ENCODE measurements at places on chromosomes 5 and 9.

DNA sequence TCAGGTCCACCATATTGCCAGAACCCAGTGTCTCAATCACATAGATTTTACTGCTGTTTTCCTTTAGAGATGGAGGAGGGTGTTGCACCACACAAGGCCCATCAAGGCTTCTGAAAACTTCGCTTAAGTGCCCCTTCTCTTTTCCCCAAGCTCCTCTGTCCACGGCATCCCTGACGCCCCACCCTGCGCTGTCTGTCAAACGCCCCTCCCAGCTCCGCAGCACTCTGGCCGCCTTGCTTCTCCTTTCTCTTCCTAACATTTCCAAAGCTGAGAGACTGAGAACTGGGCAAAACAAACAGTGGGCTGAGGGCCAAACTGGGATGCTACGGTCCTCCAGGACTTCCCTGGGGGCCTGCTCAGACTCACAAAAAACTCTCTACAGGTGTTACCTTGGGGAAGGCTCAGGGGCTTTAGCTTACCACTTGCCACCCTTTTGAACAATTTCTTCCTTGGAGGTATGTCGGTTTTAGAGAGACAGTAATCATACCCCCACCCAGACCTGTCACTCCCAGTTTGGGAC is 28.3 kb upstream of the ERGIC1 start:
- no peak for DNase-seq

DNA sequence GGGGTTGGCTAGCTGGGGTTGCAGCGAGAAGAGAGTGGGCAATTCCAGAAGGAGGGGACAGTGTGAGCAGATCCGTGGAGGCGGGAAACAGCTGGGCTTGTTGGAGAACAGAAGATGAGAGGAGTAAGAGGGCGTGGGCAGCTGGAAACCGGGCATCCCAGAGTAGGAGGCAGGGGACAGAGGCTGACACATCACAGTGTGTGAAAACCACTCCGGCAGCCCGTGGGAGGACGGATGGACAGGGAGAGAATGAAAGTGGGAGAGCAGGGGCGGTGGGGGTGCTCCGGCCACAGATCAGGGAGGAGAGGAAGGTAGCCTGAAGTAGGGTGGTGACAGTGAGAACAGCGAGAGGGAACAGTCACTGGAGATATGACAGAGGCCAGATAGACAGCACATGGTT is 8.3 kb upstream of the PSMB7 start:
- no peak for DNase-seq

DNA sequence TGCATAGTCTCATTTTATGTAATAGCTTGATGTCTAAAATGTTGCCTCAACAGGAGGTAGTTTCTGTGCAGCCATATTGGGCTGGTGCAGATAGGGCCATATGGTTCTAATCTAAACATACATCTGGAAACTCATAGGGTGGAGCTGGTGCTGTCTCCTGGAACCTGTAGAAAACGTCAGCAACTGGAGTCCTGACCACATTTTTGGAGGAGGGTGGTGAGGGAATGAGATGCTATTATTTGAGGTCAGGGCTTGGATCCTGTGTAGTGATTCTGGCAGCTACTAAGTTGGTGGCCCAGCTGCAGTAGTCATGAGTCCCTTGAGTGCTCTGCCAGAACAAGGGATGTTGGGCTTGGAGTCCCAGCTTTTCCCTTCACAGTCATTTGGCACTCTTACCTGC is 14.1 kb downstream of the MAN2A1 start:
- no peak for DNase-seq

GRCh38 chr5:35335752-35336151 is 105.5 kb upstream of the PRLR start:
- no peak for DNase-seq

DNA sequence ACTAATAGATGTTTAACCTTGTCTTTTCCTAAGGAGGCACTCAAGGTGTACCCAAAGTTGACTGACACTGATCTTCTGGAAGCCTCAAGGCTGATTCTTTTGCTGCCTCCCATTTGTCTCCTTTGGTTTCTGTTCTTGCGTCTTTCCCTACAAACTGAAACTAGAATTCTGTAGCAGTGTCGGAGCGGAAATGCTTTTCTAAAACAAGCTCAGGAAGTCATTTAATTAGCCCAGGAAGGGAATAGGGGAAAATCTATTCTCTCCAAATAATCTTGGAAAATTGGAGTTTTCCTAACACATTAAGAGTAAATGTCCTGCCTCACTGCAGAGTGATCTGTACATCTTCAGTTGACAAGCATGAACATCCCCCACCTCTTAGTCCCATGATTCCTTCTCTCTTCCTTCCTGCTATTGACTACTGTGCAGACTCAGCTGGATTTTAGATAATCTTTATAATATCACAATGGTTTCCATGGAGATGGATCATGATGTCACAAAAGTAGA is 182.7 kb downstream of the NR3C1 start:
- DNase-seq, result no peak

Measured in activated naive CD4-positive, alpha-beta T cell (primary cell).